Kasumi-1 (cell line): ENCODE measurements at places on chromosomes 12 and 14.

DNA sequence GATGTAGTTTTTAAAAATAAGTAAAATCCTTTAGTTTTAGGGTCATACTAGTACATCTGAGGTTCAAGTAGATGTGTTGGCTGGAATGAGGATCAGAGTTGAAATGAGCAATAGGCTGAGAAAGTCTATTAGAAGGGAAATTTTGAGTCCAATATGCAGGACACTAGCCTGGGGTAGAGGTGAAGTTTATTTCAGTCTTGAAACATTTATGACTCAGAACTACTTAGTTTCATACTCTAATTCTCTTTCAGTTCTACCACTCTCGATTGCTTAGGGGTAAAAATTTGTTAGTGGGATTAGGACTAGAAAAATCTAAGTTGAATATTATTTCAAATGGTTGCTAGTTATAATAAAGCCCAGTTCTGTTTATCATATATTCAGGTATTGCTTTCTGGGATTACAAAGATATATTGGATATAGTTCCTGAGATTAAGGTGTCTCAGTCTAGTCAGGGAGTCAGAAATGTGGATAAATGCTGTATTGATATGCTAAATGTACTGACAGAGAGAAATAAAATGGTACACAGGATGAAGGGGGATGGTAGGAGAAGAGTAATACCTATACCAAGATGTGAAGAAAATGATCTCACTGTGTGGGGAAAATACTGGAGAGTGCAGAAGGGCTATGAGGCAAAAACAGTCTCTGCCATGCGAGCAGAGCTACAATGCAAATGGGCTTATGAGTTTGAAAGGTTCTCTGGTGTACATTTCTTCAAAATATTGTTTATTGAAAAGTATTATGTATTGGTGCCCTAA lies 395.8 kb upstream of the FBXO33 start:
- DNase-seq, result no peak

- no peak for DNase-seq
Observed at GRCh38 chr12:16260206-16260605, 17.3 kb downstream of the SLC15A5 start.

GRCh38 chr14:63759456-63759855 lies 31.6 kb upstream of the SGPP1 start:
- DNase-seq, result no peak

DNA sequence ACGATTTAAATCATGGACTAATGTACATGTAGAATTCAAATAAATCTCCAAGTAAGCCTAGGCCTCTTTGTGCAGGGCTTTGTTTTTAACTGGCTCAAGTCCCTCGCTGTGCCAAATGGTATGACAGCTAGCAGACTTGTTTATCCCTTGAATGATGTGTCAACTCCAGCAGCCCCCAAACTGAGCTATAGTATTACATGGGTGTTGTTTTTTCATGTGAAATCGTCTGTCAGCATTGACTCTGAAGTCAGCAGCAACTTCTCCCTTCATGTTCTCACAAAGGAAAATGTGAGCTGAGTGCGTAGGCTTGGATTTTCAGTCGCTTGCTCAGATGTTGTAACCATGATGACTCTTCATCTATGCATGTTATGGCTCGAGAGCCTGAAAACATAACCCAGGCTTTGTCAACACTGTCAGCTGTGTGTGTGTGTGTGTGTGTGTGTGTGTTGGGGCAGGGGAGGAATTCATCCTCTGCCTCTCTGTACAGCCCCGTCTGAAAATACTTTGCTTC lies 73.3 kb downstream of the PTHLH start:
- DNase-seq, result no peak

DNA sequence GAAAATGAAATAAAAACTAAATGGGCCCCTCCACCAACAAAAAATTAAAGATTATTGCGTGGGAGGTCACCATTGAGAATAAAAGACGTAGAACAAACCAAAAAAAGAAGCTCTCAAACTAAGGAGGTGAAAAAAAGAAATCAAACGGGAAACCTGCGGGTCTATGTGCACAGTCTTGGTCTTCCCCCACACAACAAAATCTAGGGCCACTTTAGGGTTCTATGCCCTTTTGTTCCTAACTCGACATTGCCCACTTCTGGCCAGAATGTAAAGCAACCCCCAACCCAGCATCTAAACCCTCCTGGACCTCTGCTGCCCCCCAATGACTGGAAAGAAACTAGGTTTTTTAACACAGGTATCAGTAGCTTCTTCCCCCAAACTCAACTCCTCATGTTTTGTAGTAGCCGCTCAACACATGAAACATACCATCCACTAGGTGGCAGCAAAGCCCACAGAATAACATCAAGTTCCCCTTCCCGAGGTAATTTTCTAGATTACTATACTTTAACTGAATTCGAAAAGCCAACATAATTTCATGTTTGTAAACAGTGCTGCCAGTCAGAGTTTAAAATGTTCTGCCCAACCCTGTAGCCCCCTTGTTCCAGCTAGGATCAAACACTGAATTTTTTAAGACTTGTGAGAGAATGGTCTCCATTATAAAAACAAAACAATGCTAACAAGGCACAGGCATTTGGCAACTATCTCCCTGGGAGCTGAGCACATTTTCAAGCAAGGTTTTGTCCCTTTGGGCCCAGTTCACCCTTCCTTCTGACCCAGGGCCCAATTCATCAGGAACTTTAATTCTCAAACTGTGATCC lies 18.7 kb downstream of the DAD1 start:
- peak; percentile 85 for DNase-seq

DNA sequence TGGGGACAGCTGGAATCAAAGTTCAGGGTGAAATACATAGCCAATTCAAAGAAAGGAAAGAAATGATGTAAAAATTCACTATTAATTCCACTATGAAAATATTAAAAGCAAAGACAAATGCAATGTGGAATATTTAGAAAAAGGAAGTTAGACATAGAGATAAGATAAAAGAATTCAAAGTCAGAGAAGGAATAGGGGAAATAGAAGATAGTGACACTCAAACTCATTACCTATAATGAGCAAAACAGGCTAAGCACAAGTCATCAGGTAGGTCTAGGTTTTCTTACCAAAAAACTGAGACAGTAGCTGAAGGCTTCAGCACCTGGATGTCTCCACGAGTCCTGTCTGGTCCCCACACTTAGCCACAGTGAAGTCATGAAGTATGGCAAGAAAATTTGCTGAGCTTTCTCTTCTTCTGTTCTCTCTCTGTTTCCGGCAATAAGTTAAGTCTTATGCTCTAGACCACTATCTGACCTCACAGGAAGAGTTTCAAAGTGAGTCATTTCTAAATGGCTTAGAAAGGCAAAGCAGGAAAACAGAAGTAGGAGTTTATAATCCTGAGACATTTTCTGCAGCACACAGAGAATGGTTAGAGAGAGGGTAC lies at the start of gene C3AR1:
TSS of gene C3AR1 (minus strand) at position 369 of the 604 bp plus-strand sequence. CDS start 6,174 bp downstream, outside the sequence.
- peak; percentile 79 for DNase-seq

DNA sequence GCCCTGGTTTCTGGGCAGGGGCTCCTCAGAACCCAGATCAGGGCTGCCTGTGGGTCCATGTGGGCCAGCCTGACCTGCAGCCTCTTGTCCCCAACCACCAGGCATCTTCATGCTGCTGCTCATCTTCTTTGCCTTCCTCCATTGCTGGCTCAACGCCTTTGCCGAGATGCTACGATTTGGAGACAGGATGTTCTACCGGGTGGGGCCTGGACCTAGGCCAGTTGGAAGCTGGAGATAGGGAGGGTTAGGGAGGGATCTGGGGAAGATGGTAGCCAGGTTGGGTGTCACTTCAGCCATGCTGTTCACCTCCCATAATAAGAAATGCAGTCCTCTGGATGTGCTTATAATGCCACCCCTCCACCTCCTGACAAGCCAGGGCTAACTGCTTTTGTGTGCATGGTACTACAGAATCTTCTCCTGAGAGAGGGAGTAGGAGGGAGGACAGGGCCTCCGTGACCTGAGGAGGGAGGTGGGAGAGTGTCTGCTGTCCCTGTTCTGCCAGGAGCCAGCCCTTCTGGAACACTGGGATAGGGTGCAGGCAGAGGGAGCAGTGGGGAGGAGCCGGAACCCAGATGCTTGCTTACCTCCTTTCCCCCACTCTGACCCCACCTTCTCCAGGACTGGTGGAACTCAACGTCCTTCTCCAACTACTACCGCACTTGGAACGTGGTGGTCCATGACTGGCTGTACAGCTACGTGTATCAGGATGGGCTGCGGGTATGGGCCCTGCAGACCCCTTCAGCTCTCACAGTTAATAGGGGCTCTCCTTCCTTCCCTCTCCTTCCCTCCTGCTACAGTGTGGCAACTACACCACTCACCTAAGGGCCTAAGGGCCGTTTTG lies 17.6 kb downstream of the SOAT2 start:
- DNase-seq, result no peak

DNA sequence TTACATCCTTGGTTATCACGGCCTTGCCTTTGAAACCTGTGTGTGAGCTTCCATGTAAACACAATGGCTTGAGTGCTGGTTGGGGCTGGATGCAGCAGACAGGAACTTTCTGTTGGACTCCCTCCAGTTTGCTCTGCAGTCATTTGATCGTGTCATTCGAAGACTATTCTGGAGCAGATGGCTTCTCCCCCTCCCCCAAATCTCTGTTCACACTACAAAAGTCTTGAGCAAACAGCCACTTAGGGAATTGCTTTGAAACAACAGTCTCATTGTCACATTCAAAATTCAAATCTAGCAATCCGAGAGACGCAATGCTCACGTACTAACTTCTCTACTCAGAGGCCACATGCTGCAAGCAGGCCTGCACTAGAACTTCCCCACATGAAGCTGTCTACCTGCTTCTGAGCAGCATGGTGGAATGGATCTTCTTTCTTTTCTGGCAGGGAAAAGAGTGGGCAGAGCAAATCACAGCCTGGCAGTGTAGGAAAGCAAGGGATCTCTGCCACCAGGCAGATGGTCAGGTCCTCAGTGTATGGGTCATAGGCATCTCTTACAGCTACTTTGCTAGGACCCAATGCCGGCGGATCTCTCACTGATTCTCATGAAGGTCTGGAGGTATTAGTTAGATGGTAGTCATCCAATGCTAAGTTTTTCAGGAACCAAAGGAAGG lies 214.2 kb downstream of the PPM1H start:
- no peak for DNase-seq

- no peak for DNase-seq
Observed at GRCh38 chr12:18285161-18285560, 23.8 kb downstream of the PIK3C2G start.

DNA sequence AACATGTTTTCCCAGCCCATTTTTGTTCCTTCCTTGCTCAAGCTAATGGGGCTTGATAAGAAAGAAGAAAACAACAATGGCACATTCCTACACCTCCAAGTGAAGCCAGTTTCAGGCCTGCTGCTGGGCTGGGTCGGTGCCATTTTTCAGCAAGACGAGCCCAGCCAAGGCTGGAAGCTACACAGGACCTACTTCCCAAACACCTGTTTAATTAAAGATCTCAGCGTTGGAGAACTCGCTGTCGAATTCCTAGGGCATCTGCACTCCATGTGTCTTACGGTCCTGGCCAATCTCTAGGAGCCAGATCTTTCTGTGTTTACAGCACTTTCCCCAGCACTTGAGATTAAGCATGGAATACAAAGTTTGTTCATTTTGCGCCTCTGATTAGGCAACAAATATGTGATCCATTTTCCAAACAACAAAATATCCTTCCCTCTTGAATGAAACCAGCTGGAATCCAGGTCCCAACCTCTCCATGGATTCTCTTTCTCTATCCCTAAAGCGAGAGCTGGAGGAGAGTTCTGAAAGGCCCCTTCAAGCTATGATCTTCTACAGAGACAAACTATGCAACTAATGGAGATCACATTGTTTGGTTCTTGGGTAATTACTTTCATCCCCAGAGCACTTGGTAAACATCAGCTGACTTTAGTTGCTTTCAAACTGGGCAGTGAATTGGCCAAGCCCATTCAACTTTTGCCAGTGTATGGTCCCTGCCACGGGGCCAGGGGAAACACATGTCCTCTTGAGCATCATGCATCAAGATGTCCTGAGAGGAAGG lies 34.3 kb upstream of the TC2N start:
- DNase-seq, result no peak
